ENCODE measurements at places on chromosomes 16 and 17.
A peak's percentile ranks its signal among the peaks of the same experiment; 100 is the strongest.

GRCh38 chr17:16282522-16282921 lies 65.5 kb downstream of the PIGL start:
- peak; percentile 69 for DNase-seq

- no peak for DNase-seq
These were observed 79.6 kb upstream of the CACNG5 start for GRCh38 chr17:66755101-66755943.

DNA sequence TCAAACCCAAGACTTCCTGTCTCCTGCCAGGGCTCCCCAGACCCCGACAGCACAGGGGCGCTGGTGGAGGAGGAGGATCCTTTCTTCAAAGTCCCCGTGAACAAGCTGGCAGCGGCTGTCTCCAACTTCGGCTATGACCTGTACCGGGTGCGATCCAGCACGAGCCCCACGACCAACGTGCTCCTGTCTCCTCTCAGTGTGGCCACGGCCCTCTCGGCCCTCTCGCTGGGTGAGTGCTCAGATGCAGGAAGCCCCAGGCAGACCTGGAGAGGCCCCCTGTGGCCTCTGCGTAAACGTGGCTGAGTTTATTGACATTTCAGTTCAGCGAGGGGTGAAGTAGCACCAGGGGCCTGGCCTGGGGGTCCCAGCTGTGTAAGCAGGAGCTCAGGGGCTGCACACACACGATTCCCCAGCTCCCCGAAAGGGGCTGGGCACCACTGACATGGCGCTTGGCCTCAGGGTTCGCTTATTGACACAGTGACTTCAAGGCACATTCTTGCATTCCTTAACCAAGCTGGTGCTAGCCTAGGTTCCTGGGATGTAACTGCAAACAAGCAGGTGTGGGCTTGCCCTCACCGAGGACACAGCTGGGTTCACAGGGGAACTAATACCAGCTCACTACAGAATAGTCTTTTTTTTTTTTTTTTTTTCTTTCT lies 8.1 kb downstream of the SERPINF1 start:
- DNase-seq = no peak

GRCh38 chr16:71893888-71894228 lies 1.5 kb upstream of the IST1 start:
- DNase-seq = no peak

GRCh38 chr16:554640-555365 lies 5.4 kb upstream of the PRR35 start:
- no peak for DNase-seq

- DNase-seq = no peak
These were observed 251.6 kb downstream of the KCNJ2 start for GRCh38 chr17:70420861-70421445.

DNA sequence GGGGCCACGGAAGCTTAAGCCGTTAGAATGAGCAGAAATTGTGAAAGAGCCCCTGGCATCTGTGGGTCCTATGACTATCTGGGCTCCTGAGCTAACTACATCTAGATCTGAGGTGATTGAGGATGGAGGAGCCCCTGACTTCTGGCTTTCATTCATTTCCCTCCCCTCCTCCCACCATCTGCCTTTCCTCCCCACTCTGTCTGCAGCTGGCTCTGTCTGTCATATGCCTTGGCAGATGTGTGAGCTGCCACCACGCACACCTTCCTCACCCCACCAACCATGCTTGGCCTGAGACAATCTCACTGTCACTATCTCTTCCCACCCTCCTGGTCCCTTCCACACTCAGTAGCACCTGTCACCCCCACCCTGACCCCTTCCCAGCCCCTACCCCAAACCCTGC lies 5.1 kb downstream of the CD300E start:
- DNase-seq = no peak

DNA sequence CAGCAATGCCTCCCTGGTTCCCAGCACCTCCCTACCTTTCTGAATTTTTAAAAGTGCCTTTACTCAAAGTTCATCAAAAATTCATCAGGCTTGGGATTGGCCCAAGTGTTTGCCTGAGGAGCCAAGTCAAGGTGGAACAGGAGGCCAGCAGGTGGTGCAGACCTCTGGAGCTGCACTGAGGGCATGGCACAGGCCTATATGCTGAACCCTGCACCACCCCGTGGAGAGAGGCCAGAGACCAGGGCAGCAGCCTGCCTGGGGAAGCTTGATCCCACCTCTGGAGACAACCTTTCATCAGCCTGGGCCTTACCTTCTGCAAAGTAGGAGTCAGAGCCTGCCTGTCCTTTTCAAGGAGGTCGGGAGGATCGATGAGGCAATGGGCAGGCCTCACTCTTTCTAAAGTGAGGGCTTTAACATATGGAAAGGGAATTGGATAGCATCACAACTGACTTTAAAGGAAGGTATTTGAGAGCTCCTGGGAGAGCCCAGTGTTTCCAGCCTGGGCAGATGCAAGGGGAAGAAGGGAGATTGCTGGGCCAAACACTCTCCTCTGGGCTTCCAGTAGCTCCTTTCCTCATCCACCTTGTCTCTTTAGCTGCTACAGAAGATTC lies 31.8 kb upstream of the TMEM132E start:
- DNase-seq = no peak

DNA sequence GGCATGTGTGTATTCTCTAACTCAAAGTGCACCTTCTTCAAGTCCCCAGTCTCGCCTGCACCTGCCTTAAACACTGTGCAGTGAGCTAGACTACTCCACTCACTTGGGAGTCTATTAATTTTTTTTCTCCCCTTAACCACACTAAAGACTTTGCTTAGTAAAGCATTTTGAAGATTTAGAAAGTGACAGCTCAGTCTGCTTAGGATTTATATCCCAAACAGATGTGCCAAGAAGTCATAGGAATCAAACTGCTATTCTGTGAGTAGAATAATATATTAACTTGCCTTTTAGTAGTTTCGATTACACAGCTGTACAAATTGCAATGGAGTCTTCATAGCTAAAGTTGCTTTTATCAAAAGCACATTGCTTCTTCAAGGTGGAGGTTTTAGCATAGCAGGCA lies 47.2 kb upstream of the MED13 start:
- no peak for DNase-seq

DNA sequence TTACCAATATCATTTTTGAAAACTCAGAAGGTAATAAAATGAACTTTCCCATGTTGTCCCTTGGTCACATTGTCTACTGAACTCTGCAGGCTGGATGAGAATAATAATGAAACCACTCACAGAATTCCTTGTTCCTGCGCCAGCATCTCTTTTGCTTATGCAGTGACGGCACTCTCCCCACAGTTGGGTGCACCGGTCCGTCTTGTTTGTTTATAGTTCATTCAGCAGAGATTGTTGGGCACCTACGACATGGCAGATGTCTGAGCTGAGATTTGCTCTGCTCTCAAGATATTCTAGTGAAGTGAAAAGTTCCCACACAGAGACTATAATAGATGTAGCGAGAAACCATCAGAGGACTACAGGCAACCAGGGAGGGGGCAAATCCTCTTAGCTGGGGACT lies 375.7 kb upstream of the CDH11 start:
- DNase-seq = no peak

GRCh38 chr17:75417054-75417580 lies 11.6 kb upstream of the GRB2 start:
- DNase-seq = no peak

- DNase-seq = no peak
These were observed 65.2 kb downstream of the SNX20 start for GRCh38 chr16:50615891-50616290.

- no peak for DNase-seq
These were observed 216.2 kb downstream of the RBFOX1 start for GRCh38 chr16:7548796-7549318.

DNA sequence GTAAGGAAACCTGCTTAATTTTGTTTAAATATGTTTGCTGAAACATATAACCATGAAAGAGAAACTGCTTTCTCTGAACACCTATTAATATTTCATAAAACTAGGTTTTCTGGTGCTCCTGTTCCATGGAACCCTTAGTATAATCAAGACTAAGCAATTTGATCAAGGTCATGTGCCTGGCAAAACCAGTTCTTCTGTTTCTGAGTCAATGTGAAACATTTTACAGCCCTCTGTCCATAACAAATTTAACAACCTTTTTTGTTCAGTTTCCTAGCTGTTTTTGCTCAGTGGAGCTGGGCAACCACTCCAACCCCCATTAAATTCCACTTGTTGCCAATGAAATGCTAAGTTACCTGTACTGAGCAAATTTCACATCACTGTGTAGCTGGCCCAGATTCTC lies 344.0 kb downstream of the CA10 start:
- no peak for DNase-seq
